ENCODE measurements at places on chromosomes 1 and 21. TPM values are rescaled to one million over a fixed set of nuclear protein-coding genes. Genes with fewer than 3 reads are reported as not detected.
A peak's percentile ranks its signal among the peaks of the same experiment; 100 is the strongest.

DNA sequence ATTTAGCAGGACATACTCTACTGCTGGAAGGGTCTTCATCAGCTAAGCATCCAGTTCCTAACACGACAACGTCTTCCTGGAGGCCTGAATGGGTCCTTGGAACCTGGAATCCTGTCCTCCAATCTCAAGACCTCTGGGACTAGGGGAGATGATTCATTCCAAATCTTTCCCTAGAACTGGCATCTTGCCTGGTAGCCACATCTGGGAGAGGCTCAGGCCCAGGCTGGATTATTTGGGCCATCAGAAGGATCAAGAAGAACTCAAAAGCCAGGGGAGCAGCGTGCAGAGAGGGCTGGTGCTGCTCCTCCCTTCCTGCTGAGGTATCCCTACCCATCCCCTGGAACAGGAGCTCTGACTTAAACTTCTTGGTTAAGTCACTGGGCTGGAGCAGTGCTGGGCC lies 2.8 kb upstream of the PHLDA3 start:
- no peak for DNase-seq

The KCND3 gene
- total RNA-seq, result 6.9 TPM

GRCh38 chr1:208486677-208487076 lies 242.5 kb upstream of the PLXNA2 start:
- no peak for DNase-seq

The PDE9A gene
- total RNA-seq, result 0.59 TPM

The COL24A1 gene
- 9.1 TPM for total RNA-seq

The CFAP45 gene
- total RNA-seq, result 0.97 TPM

The FCER1G gene
- 39.4 TPM for total RNA-seq

DNA sequence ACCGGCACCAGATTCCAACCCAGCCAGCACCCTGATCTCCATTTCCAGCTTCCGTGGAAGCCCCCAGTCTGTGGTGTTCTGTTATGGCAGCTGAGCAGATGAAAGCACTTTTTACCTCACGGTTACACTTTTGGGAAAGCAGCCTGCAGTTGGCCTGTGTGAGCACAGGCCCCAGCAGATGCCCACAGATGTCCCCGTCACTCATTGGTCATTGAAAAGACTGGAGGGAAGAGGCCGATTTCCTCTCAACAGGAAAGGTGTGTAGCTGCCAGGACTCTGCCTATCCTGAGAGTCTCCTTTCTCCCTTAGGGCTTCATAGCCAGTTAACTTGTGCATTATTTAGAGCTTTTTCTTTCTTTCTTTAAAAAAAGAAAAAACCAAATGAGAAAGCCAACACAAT lies 123.0 kb downstream of the PCBP3 start:
- DNase-seq, result no peak

The ALX3 gene
- 0.21 TPM for total RNA-seq

DNA sequence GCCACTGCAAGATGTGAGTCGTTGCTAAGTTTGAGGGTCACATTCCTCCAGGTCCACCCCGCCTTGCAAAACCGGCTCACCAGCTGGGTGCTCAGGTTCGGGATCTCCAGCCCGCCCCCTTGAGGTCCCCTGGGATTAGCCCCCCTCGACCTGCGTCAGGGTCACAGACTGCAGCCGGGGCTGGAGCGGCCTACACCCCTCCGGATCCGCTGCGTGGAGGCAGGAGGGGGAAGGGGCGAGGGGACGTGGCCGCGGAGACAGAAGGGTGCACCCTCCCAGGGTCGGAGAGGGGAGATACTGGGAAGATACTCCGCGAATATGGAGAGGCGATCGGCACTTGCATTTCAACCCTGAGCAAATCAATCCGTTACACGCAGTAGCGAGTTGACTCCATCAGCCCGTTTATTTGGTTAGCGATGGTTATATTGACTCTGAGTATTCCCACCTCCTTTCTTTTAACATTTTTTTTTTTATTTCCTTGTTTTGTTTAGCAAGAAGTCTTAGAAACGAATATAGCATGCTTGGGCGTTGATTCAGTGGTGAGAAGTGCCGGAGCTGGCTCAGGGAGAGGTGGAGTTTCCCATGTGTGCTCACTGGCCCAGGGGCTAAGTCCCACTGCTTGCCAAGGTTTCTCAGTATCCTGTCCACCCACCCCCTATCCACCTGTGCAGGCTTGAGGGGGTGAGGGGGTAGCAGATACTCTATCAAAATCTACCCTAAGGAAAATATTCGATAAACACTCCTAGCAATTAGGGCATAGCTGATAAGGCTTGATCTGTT lies 997 bp downstream of the IFNAR2 start:
- peak; percentile 43 for DNase-seq

DNA sequence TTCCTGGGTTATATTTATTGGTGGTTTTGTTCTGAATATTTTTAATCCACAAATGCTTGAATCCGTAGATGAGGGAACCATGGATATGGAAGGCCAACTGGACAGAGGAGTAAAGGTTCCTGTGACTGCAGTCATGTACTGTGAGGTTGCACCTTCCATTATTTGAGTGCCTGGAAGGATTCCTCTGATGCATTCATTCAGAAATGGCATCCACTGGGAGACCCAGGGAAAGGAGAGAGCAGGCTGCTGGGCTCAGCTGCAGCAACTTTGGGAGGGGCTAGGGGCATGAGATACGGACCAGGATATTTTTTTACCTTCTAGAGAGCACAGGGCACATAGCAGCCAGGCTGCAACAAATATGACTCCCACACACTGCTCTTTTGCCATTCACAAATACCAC lies 19.5 kb downstream of the AK2 start:
- DNase-seq, result no peak

The RPTN gene
- total RNA-seq, result not detected

DNA sequence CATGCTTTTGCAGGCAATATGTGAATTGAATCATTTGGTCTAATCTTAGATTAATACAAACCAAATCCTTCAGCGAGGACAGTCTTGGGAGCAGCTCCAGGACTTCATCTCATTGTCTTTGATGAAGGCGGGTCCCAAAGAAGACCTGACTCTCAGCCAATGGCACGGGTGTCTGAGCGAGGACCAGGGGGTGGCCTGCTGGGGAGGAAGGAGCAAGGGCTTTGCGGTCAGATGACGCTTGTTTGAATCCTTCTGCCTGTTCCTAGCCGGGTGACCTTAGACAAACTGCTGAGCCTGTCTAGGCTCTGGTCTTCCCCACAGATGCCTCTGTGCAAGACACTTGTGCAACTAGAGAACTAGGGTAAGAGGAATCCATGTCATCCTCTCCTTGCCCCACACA lies 312.1 kb upstream of the VAMP3 start:
- no peak for DNase-seq

GRCh38 chr1:233897325-233898162 lies 6.9 kb upstream of the SLC35F3 start:
- no peak for DNase-seq

GRCh38 chr1:61230523-61230922 lies 148.2 kb downstream of the NFIA start:
- DNase-seq, result no peak

The FAM167B gene
- total RNA-seq, result not detected

GRCh38 chr1:153312570-153313186 lies at the start of gene PGLYRP3:
Gene PGLYRP3, minus strand, starts transcription at chr1:153312952. Its CDS starts 2,287 bp downstream, at chr1:153310665.
- no peak for DNase-seq

- DNase-seq, result no peak
These were observed 144.6 kb downstream of the LRIG2 start for GRCh38 chr1:113217447-113218208.

The TAS1R1 gene
- total RNA-seq, result not detected

The CCDC27 gene
- total RNA-seq, result not detected

- no peak for DNase-seq
These were observed 10.2 kb downstream of the PHGDH start for GRCh38 chr1:119721896-119722295.

GRCh38 chr1:157008502-157008901 lies 37.0 kb downstream of the ARHGEF11 start:
- DNase-seq, result no peak

- peak; percentile 19 for DNase-seq
These were observed 30.0 kb downstream of the XCL2 start for GRCh38 chr1:168513656-168514404.

The PEX10 gene
- total RNA-seq, result 0.77 TPM

GRCh38 chr1:51131185-51131584 lies 29.2 kb downstream of the C1orf185 start:
- no peak for DNase-seq

The CEP350 gene
- 71.2 TPM for total RNA-seq

The PGLYRP3 gene
- total RNA-seq, result not detected

DNA sequence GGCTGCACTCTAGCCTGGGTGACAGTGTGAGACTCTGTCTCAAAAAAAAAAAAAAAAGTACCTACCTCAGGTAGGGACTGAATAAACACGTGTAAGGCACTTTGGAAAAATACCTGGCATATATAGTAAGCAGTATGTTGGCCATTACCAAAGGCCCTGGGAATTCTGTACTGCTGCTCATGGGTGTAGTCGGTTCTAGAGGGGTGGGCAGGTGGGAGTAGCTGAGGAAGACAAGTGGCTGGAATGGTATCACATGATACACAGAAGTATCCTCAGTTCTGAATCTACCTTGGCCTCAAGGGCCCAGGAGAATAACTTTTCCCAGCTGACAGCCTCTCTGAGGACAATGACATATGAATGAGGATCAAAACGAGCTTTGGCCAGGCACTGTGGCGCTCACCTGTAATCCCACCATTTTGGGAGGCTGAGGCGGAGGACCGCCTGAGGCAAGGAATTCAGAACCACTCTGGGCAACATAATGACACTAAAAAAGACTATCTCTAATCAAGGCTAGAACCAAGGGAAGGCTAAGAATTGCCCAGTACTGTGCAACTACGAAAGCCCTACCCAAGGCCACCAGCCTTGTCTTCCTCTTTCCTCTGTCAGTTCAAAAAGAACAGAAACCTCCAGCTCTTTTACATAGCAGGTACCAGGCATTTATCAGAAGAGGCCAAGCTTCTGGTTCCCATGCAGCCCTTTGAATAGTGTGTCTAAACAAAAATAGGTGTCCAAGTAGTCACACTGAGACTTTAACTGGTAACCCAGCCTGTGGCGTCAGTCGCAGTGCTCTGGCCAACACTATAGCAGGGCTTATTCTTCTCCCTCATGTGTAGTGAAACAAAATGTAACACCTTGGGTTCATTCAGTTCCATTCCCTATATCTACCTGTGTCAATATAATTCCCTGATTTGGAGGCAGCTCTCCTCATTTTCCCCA lies 10.2 kb downstream of the MMACHC start:
- DNase-seq, result no peak

The GJA4 gene
- 32.8 TPM for total RNA-seq

DNA sequence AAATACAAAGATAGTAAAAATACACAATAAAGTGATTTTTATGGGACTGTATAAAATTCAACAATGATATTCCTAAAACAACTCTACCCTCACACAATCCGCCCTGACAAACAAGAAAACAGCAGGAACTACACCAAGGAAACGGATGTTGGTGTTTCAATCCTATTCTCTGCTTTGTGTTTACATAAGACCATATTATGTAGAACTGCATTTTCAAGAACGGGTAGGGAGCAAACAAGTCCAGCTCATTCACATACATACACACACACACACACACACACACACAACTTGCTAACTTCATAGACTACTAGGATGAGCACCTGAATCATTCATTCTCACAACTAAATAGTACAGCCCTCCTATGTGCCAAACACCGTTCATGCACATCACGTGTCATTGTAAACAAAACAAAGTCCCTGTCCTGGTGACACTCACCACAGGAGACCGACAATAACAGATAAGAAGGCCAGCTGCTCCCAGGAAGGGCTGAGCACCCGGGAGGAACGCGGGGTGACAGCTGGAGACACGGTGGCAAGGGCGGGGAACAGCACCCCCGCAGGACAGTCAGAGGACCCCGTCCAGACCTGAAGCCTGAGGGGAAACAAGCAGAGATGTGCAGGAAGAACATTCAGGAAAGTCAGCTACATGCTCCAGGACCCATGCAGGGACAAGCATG lies 43.0 kb downstream of the NPHP4 start:
- no peak for DNase-seq

GRCh38 chr1:38231941-38232340 lies 185.3 kb upstream of the POU3F1 start:
- no peak for DNase-seq

DNA sequence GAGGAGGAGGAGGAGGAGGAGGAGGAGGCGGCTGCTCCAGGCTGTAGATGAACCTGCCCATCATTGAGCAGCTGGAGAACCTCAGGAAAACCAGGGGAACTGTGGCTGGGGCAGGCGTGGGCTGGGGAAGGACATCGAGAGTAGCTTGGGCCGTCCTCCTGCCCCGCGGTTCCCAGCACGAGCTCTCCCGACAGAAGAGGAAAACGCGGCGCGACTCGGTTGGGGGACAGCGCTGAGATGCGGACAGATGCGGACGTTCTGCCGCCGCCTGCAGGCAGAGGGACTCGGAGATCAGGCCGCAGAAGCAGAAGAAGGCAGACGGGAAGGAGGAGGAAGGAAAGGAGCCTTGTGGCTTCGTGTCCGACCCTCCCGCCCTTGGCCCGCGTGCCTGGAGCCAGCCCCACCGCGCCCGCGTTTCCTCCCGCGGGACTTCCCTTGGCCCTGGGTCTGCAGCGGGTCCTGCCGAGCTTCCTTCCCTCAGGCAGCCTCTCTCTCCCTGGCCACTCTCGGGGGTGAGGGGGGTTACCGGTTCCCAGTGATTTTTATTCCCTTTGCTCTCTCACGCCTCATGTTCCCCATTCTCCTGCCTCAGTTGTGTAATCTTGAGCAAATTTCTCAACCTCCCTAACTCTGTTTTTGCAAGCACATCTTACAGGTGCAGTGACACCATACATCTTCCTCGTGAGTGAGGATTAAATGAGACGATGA lies 1.7 kb upstream of the TNFRSF9 start:
- DNase-seq, result peak; percentile 54

DNA sequence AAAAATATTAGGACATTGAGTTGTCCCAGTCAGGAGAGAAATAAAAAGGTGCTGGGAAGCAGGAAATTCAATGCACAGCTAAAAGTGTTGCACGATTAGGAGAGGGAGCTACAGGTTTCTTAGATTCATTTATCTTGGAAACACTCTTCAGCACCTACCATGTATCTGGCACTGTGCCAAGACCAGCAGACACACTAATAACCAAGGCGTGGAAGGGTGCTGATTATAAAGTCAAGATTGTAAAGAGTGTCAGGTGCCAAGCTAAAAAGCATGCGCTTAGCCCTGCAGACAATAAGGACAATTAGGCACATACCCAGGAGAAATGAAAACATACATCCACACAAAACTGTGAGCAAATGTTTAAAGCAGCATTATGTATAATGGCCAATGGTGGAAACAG lies 129.9 kb downstream of the DSCAM start:
- no peak for DNase-seq

The TIE1 gene
- 80.7 TPM for total RNA-seq

DNA sequence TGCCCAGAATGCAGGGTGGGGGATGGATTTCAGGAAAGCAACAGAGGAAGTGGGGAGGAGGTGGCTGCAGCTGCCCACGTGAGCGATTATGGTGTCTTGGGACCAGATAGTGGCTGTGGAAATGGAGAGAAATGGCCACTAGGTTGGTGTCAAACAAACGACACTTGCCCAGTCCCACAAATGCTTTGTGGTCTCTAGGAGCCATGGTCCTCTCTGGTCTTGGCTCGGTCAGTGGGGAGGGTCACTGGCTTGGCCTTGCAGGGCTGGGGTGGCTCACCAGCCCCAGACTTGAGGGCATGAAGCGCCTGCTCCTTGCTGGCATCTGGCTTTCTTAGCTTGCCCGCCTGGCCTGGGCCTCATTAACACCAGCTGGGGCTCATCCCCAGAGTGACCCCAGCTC lies 7.2 kb downstream of the PADI2 start:
- DNase-seq, result no peak
